ENCODE measurements at places on chromosomes 7 and 10. TPM values are rescaled to one million over a fixed set of nuclear protein-coding genes. Genes with fewer than 3 reads are reported as not detected.

The SFTPA1 gene
- 125 TPM for polyA plus RNA-seq

The STRIP2 gene
- polyA plus RNA-seq = 6.0 TPM

- DNase-seq = no peak
Observed at GRCh38 chr7:12923971-12924370, 236.5 kb downstream of the ARL4A start.

DNA sequence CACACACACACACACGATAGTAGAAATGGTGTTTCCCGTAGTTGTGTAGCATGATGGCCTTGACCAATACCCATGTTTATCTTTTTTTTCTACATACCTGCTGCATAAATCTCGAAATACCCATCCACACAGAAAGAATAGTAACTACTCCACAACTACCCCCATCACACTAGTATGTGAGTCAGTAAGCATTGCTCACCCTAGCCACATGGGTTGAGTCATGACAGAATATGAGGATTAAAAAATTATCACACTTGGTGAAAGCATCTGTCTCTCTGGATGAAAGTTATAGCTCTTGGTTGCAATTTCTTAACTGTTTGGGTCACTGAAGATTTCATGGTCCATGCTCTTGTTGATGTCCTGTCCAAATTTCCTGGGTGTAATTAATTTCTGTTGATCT is 103.4 kb upstream of the MDFIC start:
- no peak for DNase-seq

GRCh38 chr10:816958-817357 is 114.5 kb downstream of the LARP4B start:
- DNase-seq = no peak

GRCh38 chr10:3323865-3324498 is 151.4 kb upstream of the PITRM1 start:
- no peak for DNase-seq

GRCh38 chr7:102834999-102835398 is 77.8 kb upstream of the LRRC17 start:
- DNase-seq = no peak
